Stimulated activated effector memory CD8-positive, alpha-beta T cell treated with anti-CD3 and anti-CD28 coated beads, Interleukin-12 subunit alpha, Interleukin-12 subunit beta, amount 100 ng/mL, for 72 hours (primary cell): ENCODE measurements at places on chromosomes 12 and 14.

DNA sequence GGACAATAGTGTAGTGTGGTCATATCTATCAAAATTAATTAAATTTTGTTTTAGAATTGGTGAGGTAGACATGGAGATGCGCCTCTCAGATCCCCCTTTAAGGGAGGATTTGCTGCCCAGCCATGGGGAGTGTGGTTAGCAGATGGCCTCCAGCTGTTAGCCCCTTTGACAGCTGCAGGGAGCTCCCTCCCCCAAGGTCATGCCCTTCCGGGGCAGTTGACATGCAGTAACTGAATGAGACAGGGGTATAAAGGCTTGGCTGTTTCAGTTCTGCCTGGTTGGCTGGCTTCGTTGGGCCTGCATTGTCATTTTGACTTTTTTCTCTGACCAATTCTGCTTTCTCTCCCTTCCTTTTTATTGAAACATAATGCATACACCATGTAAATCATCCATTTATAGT, 291.5 kb upstream of the SRRM4 start:
- DNase-seq: no peak

DNA sequence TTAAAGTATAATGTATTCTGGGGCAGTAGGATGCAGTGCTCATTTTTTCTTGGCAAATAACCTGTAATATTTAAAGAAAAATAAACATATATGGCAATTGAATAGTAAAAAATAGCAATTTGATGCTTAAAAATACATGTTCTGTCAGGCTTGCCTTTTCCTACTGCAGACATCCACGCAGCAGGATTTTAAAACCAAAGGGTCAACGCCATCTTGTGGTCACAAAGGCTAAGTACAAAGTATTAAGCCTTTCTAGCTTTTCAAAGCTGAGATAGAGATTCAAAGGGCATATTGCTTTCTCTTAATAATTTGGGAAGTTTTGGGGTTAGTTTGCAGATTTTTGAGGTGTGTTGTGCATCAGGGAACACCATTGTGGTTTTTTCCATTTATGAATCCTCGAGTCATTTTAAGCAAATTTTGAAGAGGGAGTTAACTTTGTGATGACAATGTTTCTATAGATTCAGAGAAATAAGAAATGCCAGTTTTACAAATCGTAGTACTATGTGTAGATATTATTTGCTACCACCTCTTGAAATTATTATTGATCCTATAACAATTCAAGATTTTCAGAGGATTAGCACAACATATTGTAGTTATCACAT, 4.7 kb upstream of the CCER1 start:
- no peak for DNase-seq

- no peak for DNase-seq
Observed at GRCh38 chr14:70646705-70647104, 5.0 kb downstream of the TTC9 start.

GRCh38 chr14:32397861-32398640, 69.0 kb downstream of the AKAP6 start:
- no peak for DNase-seq

DNA sequence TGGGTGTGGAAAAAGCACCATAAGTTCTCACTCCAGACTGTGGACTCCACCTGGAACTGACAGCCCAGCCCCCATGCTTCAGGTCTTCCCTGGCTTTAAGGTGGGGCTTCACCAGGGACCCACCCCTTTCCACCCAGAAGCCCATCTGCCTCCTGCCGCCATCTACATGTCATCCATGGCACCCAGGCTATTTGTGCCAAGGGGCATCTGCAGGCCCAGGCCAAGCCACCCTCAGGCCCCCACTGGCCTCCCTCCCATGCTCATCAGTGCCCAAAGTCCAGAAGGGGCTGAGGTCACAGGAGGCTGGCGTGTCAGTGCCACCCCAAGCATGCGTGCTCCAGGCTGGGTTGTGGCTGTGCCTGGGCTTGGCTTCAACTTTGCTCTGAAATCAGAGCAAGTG, 212.2 kb upstream of the DIO3 start:
- DNase-seq: no peak
